ENCODE measurements at places on chromosomes 1 and 21.

GRCh38 chr1:183477986-183478781 lies 5.9 kb downstream of the SMG7 start:
- no peak for DNase-seq

- DNase-seq: no peak
Observed at GRCh38 chr1:108878160-108878469, 1.3 kb downstream of the GPSM2 start.

DNA sequence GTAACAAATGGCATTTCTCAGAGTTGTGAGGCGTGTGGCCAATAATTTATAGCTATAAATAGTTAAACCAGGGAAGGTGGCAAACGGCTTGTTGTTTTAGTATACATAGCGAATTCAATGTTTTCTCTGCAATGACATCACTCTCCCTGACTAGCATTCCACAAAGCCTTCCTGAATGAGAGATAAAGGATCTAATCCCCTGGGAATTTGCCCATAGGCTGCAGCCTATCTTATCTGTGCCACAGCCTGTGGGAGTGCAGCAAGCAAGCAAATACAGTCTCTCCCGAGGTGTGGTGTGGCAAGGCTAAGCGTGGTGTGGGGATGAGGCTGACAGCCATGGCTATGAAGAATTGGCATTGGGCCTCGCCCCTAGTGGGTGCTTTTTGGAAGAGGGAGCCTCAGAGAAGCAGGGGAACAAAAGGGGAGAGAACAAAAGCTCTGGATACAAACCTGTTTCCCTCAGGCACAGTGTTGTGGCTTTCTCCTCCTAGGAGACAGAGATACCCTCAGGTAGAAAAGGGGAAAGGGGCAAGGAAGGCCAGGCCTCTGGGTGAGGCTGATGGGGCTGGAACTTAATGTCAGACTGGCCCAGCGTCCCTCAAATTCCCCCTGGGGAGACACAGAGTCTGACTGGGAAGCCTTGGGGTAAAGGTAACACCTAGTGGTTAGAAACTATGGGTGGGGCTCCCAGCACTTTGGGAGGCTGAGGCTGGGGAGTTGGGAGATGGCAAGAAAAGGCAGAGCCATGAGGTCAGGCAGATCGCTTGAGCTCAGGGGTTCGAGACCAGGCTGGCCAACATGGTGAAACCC lies 8.9 kb downstream of the TAGLN2 start:
- peak; percentile 92 for DNase-seq

DNA sequence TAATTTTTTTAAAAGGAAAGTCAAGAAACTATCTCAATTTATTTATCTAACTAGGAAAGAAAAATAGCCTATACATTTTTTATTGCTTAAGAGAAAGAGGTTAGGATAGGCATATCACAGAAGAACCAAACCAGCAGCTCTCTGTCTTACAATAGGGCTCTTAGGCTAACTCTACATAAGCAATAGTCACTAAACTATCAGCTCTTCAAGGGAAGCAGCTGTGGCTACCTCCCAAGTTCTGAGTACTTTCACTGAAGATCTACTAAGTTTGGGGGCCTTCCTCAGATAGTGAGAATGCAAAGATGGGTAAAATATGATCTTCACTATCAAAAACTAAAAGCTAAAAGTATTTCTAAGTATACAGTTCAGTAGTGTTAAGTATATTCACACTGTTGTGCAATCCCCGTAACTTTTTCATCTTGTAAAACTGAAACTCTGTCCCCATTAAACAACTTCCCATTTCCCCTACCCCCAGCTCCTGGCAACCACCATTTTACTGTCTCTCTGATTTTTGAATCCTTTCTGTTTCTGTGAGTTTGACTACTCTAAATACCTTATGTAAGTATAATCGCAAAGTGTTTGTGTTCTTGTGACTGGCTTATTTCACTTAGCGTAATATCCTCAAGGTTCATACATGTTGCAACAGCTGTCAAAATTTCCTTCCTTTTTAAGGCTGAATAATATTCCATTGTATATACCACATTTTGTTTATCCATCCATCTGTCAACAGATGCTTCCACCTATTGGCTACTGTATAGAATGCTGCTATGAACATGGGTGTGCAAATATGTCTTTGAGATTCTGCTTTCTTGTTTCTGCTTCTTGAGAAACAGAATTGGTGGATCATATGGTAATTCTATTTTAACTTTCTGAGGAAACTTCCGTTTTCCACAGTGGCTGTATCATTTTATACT lies 73.3 kb downstream of the ACBD6 start:
- DNase-seq: no peak

GRCh38 chr1:154703170-154703569 lies 95.2 kb upstream of the ADAR start:
- DNase-seq: no peak

- DNase-seq: no peak
Observed at GRCh38 chr21:33023574-33024200, 2.0 kb upstream of the OLIG2 start.

- DNase-seq: no peak
Observed at GRCh38 chr1:10833630-10834557, 37.4 kb upstream of the CASZ1 start.

GRCh38 chr1:170296211-170296610 lies 150.5 kb downstream of the NTMT2 start:
- DNase-seq: no peak

GRCh38 chr1:70836456-70836855 lies 211.2 kb downstream of the PTGER3 start:
- no peak for DNase-seq

GRCh38 chr1:1847061-1847850 lies 43.6 kb downstream of the GNB1 start:
- DNase-seq: no peak

- DNase-seq: no peak
Observed at GRCh38 chr21:44736291-44737004, 25.1 kb upstream of the TSPEAR start.

DNA sequence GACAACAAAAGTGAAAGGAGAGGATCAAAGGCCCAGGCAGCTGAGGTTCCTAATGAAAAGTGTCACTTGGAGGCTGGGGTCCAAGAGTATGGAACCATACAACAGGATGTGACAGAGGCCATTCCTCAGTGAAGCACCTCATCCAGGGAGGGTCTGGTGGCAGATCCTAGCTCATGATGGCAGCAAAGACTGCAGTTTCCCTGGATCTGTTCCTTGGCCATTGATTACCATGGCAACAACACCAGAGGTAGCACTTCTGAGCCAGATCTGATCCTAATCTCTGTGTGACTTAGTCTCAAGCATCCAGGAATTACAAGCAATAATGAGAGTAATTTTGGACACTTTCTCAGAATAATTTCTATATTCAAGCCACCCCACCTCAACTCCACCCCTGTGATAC lies 12.9 kb downstream of the FAM177B start:
- DNase-seq: no peak

- no peak for DNase-seq
Observed at GRCh38 chr21:33211305-33211704, 18.4 kb upstream of the IFNAR2 start.

GRCh38 chr21:24183077-24183476 lies 1424.2 kb downstream of the MRPL39 start:
- DNase-seq: peak; percentile 32

DNA sequence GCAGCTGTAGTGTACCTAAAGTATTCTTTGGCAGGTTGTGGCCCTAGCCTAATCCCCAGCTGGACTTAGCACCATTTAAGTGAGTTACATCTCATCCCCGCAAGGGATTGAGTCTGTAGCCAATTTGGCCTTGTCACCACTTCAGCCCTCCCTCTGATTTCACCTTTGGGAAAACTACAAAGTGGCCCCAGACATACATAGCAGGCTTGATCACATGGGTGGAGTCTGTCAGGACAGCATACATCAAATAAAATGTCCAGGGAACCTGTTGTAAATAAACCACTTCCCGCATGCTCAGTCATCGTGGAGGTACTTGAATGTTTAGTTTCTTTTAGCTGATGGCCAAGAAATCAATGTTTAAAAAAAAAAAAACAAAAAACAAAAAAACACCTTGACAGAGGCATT lies 142.5 kb downstream of the DHRS3 start:
- DNase-seq: no peak

- DNase-seq: peak; percentile 62
Observed at GRCh38 chr1:214569357-214570004, 18.1 kb upstream of the PTPN14 start.

- DNase-seq: peak; percentile 8
Observed at GRCh38 chr1:169601096-169601881, 15.0 kb upstream of the F5 start.

DNA sequence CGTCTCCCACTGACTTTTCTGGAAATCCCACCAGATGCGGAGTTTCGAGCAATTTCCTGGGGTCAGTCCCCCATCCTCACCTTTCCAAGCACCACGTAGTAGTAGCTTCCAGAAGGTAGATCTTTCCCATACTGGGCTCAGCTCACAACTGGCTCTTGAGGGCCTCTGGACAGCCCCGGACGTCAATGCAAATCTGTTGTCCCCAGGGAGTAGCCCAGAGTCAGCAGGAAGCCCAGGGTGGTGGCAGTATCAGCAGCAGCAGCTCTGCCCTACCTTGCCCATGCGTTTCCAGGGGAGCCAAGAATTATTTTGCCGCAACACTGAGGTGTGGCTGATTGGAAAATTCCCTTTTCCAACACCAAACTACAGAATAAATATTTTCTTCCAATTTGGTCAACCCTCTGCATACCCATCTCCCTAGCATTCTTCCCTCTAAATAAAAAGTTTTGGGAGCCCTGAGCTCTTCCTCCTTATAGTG lies 70.3 kb downstream of the CD46 start:
- DNase-seq: no peak

- no peak for DNase-seq
Observed at GRCh38 chr1:26730695-26731094, 34.9 kb downstream of the ARID1A start.

DNA sequence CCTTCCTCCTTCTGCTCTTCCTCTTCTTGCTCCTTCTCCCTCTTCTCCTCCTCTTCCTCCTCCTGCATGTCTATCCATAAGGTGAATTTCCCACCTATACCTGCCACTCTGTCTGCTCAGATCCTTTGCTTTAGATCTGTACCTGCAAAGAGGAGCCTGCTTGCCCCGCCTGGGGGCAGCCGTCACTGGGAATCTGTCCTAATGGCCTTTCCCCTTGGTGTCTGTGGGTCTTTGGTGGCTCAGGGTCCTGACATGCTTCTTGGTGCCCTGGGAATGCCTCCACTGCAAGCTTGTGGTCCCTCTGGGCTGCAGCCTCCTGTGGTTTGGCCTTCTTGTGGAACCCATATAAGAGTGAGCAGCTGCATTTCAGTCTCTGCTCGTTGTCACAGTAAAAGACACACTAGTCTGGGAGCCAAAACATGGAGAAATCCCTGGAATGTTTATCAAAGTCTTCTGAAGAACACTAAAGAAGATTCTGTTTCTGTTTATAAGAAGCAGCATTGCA lies 79.5 kb upstream of the CSF3R start:
- DNase-seq: no peak

GRCh38 chr1:168285521-168285790 lies 4.8 kb downstream of the TBX19 start:
- DNase-seq: peak; percentile 13

DNA sequence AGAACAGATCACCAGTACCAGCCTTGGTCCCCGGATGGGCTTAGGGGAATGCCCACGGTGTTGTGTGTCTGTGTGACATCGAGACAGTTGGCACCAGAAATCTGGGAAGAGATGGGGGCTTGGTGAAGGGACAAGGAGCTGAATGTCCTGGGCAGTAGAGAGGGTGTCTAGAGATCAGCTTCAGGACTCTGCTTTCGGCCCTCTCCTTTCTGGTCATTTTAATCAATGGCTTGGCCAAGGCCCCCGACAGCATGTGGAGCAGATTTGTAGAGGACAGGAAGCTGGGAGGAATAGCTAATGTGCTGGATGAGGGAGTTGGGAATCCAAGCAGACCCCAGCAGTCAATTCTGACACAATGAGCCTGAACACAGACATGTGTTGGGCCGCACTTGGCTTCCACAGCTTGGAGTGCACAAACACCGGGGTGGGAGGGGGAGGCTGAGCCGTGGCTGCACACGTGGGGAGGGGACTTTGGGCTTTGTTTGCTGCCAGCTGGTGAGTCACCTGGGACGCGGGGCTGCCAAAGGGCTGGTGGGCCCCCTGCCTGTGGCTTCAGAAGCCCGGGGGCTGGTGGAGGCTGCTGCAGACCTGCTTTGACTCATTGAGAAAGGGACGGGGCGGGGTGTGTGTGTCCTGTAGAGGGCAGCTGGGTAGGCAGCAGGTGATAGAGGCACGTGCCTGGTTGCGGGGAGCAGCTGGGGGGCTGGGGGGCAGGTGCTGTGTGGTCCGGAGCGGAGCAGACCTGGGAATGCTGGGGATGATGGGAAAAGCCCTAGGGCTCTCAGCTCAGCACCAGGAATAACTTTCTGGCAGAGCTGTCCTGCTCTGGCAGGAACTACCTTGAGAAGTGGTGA lies 20.9 kb downstream of the SLC1A7 start:
- peak; percentile 70 for DNase-seq

DNA sequence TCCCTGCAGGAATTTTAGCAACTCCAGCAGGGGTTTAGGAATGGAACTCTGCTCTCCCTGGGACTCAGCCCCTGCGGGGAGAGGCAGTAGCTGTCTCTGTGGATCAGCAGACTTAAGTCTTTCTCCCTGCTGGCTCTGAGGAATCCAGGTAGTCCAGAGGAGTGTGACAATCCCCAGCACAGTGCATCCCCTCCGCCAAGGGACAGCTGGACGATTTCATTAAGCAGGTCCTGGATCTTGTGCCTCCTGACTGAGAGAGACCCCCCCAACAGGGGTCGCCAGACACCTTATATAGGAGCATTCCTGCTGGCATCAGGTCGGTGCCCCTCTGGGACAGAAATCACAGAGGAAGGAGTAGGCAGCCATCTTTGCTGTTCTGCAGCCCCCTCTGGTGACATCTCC lies 30.6 kb downstream of the AKT3 start:
- DNase-seq: no peak

DNA sequence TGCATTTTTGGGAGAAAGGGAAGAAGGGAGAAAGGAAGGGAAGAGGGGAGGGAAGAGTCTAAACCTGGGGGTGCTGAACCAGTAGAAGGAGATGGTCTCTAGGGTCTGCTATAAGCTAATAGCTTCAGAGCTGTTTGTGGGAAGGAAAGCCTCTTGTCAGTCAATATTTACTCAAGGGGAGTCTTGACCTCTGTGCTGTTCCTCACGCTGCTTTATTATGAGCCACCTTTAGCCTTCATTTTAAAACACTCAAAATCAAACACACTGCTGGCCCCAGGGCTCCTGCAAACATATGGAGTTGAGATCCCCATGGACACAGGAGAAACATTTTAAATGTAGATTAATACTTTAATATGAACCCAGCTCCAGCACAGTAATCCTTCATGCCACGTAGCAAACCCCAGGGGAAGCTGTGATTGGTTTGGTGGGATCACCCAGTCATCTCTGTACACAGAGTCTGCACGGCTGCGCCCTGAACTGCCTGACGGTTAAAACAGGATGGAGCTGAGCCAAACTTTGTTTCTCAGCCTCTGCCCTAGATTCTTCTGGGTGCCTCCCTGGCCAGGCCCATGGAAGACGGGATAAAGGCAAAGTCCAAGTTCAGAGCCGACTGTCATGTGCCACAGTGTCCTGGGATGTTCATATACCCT lies 40.2 kb upstream of the VWA5B1 start:
- peak; percentile 9 for DNase-seq

- no peak for DNase-seq
Observed at GRCh38 chr21:35100349-35100811, 51.3 kb upstream of the RUNX1 start.

All from fibroblast of skin of right quadriceps (primary cell).